ENCODE measurements at places on chromosomes 11 and 22.

DNA sequence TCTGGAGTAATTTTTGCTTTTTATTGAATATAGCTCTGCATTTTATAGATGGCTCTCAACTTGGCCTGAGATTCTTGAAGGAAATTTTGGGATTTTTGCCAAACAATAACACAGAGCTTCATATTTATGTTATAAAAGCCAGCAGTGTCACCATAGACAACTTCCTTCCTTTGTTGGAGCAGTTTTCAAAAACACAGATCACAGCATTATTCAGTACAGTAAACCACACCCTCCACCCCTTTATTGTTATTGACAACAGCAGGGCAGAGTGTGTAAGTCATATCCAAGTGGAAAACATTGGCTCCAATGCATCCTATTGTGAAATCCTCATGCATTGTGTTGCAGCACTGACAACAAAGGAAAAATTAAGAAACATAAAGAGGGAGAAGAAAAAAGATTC, 62.6 kb upstream of the PRSS23 start:
- no peaks in the 10 kb centered on the region for H3K4me1 ChIP-seq
- no peaks in the 10 kb centered on the region for H3K27me3 ChIP-seq
- no peaks in the 10 kb centered on the region for H3K36me3 ChIP-seq
- no peak for DNase-seq
- no peak overlapping the region for H3K4me3 ChIP-seq

DNA sequence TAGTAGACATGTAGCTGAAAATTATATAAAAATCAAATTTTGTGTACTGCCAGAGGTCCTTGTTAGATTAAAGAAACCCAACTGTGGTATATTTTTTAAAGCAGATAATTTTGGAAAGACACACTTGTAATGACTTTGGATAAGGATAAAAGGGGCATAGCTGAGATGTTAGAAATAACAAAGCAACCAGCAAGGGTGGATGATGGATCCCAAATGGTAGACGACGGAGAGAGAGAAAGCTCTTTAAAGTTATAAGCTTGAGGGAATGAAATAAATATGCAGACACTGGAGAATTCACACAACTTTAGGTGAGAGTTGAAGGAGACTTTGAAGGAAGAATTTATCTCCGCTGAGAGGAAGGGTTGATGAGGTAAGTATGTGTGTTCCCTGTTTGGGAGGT, 10.6 kb downstream of the NCAM1 start:
- no peaks in the 10 kb centered on the region for H3K36me3 ChIP-seq
- H3K27ac ChIP-seq: no peak overlapping the region
- no peaks in the 10 kb centered on the region for H3K27me3 ChIP-seq
- DNase-seq: no peak

DNA sequence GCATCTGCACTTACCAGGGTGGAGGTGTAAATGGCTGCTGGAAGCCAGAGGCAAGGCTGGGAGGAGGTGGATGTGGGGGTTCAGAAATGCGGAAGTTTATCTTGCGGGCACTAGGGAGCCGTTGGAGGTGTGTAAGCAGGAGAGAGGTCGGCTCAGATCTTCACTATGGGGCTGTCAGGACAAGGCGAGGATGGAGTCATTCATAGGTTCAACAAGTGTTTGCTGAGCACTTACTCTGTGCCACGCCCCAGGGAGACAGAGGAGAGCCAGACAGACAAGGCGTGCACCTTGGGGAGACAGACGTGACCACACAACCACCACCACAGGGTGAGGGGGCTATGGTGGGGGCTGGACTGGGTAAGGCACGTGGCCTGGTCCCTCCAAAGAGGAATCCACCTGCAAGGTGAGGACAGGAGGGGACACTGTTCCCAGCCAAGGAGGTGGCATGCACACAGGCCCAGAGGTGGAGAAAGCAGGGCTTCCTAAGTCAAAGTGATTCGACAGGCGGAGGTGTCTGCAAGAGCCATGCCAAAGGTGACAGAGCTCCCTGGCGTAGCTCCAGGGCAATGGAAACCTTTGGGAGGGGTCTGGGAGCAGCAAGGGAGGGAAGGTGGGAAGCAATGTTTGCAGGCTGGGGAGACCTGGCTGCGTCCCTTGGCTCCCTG, 30.8 kb upstream of the TCF20 start:
- H3K4me3 ChIP-seq: peak overlapping the region; percentile 15
- H3K4me1 ChIP-seq: peaks cover 41% of the 10 kb centered on the region
- peak overlapping the region; percentile 28 for H3K27ac ChIP-seq

- peaks cover 30% of the 10 kb centered on the region for H3K4me1 ChIP-seq
- DNase-seq: no peak
- H3K4me3 ChIP-seq: no peak overlapping the region
- peaks cover 2% of the 10 kb centered on the region for H3K27me3 ChIP-seq
Observed at GRCh38 chr11:106463796-106464201, 386.3 kb downstream of the AASDHPPT start.

GRCh38 chr11:97354026-97354425, 964.2 kb downstream of the JRKL start:
- peaks cover 5% of the 10 kb centered on the region for H3K4me1 ChIP-seq
- H3K27me3 ChIP-seq: no peaks in the 10 kb centered on the region
- H3K36me3 ChIP-seq: no peaks in the 10 kb centered on the region
- no peak overlapping the region for H3K27ac ChIP-seq
- no peak overlapping the region for H3K4me3 ChIP-seq

DNA sequence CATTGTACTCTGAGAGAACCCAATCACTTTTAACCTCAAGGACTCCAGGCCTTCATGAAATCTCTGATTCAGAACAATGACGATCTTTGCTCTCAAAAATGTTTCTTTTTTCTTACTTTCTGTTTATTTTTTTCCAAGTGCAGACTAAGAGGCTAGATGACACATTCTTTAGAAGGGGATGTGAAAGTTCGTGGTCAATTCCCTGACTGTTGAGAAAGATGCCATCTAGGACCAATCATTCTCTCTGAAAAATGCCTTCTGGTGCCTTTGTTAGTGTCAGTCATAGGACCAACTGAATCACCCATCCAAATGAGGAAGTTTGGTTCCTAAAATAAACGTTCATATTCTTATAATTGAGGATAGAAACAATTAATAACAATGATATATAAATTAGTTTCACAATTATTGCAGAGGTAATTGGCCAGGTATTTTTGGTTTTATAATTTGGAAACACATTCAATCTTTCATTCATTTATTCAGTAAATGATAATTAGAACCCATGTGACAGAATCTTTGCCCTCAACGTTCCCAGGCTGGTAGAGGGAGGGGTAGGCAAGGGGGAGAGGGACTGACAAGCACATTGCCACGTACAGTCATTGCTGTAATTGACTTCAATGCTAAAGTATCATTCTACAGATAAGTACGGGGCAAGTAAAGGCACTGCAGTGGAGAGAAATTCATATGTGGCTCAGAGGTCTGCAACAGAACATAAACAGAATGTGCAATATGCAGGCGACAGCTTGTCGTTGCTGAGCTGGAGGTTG, 333.4 kb upstream of the MPPED2 start:
- H3K4me1 ChIP-seq: peaks cover 10% of the 10 kb centered on the region
- H3K27ac ChIP-seq: no peak overlapping the region
- no peaks in the 10 kb centered on the region for H3K36me3 ChIP-seq
- H3K27me3 ChIP-seq: no peaks in the 10 kb centered on the region

- H3K4me3 ChIP-seq: peak overlapping the region; percentile 92
- peaks cover 6% of the 10 kb centered on the region for H3K27me3 ChIP-seq
- peaks cover 9% of the 10 kb centered on the region for H3K4me1 ChIP-seq
- peak; percentile 44 for DNase-seq
Observed at GRCh38 chr11:74749127-74749964, 697 bp downstream of the RNF169 start.

DNA sequence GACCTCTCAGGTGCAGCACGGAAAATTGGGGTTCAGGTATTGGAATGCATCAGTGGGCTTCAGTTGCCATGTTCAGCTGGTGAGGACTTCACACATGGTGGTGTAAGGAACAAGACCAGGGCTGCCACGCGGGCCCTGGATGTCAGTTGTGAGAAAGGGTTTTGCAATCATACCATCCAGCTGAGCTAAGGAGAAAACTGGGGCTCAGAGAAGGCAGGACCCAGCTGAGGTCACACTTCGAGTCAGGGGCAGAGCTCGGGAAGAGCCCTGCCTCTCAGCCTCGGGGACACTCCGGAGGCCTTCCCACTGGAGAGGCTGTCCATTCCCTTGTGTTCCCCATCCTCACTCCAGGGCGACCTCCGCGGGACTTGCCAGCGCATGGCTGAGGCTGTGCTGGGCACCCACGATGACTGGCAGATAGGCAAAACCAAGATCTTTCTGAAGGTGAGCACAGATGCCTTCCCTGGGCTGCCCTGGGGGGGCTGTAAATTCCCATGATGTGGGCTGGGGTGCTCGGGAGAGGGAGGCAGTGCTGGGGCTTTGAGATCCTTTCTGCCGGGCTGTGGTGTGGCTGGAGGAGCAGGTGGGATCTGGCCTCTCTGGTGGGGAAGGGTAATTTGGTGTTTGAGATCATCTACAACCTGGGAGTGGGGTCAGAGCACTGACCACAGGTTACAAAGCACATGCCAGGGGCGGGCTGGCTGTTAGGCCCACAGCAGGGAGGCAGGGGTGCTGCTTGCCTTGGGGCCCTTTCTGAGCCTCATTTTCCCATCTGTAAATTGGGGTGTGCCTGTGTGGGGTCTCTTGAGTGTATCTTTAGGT, 47.2 kb downstream of the MYO7A start:
- peaks cover 7% of the 10 kb centered on the region for H3K27me3 ChIP-seq
- H3K27ac ChIP-seq: no peak overlapping the region
- no peak overlapping the region for H3K4me3 ChIP-seq
- H3K36me3 ChIP-seq: no peaks in the 10 kb centered on the region
- no peak for DNase-seq
- H3K4me1 ChIP-seq: peaks cover 18% of the 10 kb centered on the region

DNA sequence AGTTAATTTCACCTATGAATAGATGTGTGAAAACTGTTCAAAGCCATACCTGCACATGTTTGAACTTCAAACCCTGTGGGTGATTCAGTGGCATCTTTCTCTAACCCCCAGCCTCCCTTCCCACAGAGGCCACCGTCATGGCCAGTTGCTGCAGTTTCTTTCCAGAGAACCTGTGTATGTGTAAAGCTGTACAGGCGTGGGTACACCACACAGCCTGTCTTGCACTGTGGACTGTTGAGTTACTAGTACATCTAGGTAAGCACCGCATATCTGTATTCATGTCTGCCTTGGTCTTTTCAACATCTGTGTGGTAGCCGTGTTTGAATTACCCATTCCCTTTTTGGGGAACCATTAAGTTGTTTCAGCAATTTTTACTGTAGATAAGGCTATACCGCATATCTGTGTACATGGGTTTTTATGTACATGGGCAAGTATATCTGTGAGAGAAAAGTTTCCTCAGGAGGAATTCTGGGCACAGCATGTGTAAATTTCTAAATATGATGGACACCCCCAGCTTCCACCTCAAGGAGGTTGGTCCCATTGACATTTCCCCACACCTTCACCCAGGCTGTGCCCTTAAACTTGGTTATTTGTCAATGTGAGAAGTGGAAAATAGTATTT, 13.9 kb downstream of the NEAT1 start:
- DNase-seq: no peak
- H3K27ac ChIP-seq: no peak overlapping the region
- H3K27me3 ChIP-seq: no peaks in the 10 kb centered on the region
- no peaks in the 10 kb centered on the region for H3K36me3 ChIP-seq
- H3K4me3 ChIP-seq: no peak overlapping the region
- peaks cover 4% of the 10 kb centered on the region for H3K4me1 ChIP-seq

GRCh38 chr11:70839851-70840250, 412.5 kb downstream of the SHANK2 start:
- no peak for DNase-seq
- H3K27me3 ChIP-seq: peaks cover 8% of the 10 kb centered on the region
- no peak overlapping the region for H3K4me3 ChIP-seq
- peaks cover 15% of the 10 kb centered on the region for H3K36me3 ChIP-seq

DNA sequence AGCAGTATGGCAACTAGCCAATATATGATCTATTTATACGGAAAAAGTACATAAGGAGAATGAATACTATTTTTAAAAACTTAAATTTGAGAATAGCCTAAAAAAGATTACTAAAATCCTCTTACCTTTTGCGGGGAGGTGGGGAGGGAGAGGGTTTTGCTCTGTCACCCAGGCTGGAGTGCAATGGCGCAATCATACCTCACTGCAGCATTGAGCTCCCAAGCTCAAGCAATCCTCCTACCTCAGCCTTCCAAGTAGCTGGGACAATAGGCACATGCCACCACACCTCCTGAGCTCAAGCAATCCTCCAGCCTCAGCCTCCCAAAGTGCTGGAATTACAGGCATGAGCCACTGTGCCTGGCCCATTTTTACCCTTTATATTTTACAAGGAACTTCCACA, 82.0 kb downstream of the TTC28 start:
- no peak overlapping the region for H3K27ac ChIP-seq
- DNase-seq: no peak
- peaks cover 5% of the 10 kb centered on the region for H3K4me1 ChIP-seq
- H3K4me3 ChIP-seq: no peak overlapping the region

DNA sequence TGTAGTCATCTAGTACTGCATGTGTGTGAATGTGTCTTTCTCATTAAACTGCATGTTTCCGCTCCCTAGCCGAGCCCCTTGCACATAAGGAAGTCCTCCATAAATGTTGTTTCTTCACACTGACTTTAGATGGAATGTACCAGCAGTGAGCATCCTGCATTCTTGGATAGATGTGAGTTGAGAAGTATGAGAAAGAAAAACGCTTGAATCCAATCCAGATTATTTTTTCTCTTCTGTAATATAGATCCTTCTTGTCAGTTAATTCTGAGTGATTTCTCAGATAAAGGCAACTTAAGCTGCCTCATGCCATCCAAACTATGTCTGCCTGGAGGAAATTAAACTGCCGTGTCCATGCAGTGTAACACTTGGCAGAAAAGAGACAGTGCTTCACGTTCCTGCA, 268.1 kb upstream of the ISX start:
- H3K27me3 ChIP-seq: no peaks in the 10 kb centered on the region
- H3K4me1 ChIP-seq: peaks cover 19% of the 10 kb centered on the region
- no peak overlapping the region for H3K27ac ChIP-seq
- H3K4me3 ChIP-seq: no peak overlapping the region
- peaks cover 7% of the 10 kb centered on the region for H3K36me3 ChIP-seq

GRCh38 chr11:101582989-101583250, 887 bp downstream of the TRPC6 start:
- no peaks in the 10 kb centered on the region for H3K36me3 ChIP-seq
- no peaks in the 10 kb centered on the region for H3K4me1 ChIP-seq
- peak overlapping the region; percentile 86 for H3K4me3 ChIP-seq
- H3K27me3 ChIP-seq: peaks cover 9% of the 10 kb centered on the region
- no peak for DNase-seq
- H3K27ac ChIP-seq: no peak overlapping the region

DNA sequence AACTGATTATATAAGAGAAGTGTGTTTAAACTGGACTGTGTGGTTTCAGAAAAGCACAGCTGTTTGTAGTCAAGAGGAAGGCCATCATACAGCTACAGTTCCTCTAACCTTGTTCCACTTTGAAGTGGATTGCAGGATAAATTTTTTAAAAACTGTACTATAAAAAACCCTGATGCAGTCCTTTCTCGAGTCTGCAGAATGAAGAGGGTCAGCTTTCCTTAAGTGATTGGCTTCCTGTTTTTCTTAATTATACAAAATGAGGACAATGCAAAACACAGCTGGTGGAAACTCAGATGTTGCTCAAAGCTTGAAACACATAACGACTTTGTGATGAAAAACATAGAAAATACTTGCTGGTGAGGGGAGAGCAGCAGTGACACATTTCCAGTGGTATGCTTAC, 1060.5 kb downstream of the DLG2 start:
- H3K36me3 ChIP-seq: peaks cover 5% of the 10 kb centered on the region
- H3K4me3 ChIP-seq: no peak overlapping the region
- H3K27ac ChIP-seq: no peak overlapping the region
- peaks cover 3% of the 10 kb centered on the region for H3K4me1 ChIP-seq

GRCh38 chr11:69067200-69067599, 18.5 kb downstream of the TPCN2 start:
- peaks cover 4% of the 10 kb centered on the region for H3K36me3 ChIP-seq
- DNase-seq: peak; percentile 18
- peaks cover 2% of the 10 kb centered on the region for H3K27me3 ChIP-seq
- no peak overlapping the region for H3K4me3 ChIP-seq

Measured in glutamatergic neuron (in vitro differentiated cells).